GF-D8 (cell line): ENCODE measurements at places on chromosomes 7 and 10.

- DNase-seq, result no peak
These were observed 101.6 kb upstream of the KCND2 start for GRCh38 chr7:120171406-120171805.

- DNase-seq, result no peak
These were observed 193.2 kb downstream of the GALNT17 start for GRCh38 chr7:71325151-71325550.

- DNase-seq, result no peak
These were observed 54.4 kb downstream of the MGMT start for GRCh38 chr10:129521161-129522025.

GRCh38 chr10:73251683-73252444, 580 bp downstream of the MRPS16 start:
- peak; percentile 15 for DNase-seq

- no peak for DNase-seq
These were observed 23.5 kb downstream of the SGCE start for GRCh38 chr7:94632338-94633013.

DNA sequence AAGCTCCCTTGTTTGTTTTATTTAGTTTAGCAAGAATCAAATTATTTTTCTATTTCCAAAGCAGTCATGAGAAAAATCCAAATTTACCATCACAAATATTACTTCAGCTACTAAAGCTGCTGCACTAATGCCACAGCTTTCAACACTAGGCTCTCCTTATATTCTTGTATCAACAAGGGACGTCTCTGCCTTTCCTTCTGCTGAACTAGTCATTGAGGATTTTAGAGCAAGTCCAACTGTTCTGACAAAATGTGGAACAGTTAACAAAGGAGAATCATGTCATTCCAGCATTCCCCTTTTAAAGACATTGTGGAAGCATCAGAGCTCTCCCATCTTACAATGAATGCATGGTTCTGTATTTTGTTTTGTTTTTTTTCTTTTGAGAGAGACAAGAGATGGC, 28.6 kb downstream of the FAM13C start:
- no peak for DNase-seq

- no peak for DNase-seq
These were observed 443.3 kb downstream of the GFRA1 start for GRCh38 chr10:115829521-115830205.

GRCh38 chr7:117065571-117066150, 112.4 kb downstream of the ST7 start:
- no peak for DNase-seq

GRCh38 chr10:105956550-105956949, 1208.0 kb downstream of the SORCS1 start:
- no peak for DNase-seq

- peak; percentile 94 for DNase-seq
These were observed 32.5 kb downstream of the ZNF438 start for GRCh38 chr10:30999070-30999712.

DNA sequence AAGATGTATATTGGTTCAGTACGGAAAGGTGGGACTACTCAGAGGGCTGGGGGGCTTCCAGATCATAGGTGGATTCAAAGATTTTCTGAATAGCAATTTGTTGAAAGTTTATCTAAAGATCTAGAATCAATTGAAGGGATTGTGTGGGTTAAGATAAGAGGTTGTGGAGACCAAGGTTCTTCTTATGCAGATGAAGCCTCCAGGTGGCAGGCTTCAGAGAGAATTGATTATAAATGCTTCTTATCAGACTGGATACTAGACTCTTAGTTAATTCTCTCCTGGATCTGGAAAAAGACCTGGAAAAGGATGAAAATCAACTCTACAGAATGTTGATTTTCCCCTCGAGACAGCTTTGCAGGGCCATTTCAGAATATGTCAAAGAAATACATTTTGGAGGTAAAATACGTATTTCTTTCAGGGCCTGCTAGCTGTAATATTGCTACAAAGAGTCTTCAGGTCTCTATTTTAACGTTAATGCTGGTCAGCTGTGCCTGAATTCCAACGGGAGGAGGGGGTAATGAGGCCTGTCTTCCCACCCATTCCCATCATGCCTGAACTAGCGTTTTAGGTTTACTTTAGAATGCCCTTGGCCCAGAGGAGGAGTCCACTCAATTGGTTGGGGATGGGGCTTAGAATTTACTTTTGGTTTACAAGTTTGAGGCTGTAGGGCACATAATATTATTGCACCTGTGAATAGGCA, 12.8 kb upstream of the GPR15LG start:
- DNase-seq, result no peak

DNA sequence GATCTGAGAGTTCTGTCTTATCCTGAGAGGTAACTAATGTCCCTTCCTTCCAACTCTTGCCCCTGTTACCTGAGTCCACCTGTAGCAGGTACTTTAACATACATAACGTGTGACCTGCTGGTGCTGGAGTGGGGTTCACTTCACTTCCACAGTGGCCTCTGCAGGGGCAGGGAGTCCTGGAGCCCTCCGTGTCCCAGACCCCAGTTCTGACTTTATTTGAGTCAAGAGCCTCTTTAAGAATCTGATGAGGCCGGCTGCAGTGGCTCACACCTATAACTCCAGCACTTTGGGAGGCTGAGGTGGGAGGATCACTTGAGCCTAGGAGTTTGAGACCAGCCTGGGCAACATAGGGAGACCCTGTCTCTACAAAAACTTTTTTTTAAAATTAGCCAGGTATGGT, 117.0 kb upstream of the RET start:
- no peak for DNase-seq

DNA sequence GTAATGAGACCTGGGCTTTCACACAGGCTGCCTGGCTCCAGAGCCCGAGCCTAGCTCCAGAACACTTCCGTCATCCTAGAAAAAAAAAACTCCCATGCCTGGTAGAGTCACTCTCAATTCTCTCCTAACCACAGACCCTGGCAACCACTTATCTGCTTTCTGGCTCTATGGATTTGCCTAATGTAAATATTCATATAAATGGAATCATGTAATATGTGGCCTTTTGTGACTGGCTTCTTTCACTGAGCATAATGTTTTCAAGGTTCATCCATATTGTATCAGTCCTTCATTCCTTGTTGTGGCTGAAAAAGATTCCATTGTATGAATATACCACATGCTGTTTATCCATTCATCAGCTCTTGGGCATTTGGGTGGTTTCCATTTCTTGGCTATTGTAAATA, 167.7 kb upstream of the MKLN1 start:
- DNase-seq, result no peak

DNA sequence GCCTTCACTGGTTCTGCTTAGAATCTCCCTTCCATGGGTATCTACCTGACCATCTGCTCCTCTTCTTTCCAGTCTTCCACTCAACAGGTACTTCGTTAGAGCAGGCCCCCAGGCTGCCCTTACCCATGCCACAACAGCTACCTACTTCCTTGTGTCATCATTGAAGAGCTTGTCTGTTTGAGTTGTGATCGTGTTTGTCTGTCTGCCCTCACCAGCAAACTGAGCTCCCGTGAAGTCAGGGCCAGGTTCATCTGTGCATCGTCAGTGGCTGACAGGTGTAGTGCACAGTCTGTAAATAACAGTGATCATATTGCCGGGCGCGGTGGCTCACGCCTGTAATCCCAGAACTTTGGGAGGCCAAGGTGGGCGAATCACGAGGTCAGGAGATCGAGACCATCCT, 5.0 kb downstream of the NIPSNAP2 start:
- DNase-seq, result no peak

- DNase-seq, result no peak
These were observed 4.7 kb downstream of the NFE2L3 start for GRCh38 chr7:26156451-26157420.

DNA sequence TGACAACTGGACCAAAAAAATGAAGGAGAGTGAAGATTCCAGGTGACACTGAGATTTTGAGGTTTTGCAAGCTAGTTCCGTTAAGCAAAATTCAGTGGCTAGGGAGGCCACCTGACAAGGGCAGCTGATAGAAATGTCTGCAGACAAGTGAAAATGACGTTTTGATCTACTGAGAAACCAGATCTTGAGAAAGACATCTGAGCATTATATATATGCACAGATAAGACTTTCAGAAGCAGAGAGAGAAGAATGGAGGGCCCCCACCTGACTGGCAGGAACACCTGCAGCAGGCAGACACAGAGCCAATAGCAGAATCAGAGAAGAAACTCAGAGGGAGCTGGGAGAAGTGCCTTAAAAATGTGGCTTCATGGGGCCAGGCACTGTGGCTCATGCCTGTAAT, 76.1 kb upstream of the LRGUK start:
- DNase-seq, result no peak

GRCh38 chr7:140026935-140027334, 35.8 kb downstream of the PARP12 start:
- DNase-seq, result no peak

DNA sequence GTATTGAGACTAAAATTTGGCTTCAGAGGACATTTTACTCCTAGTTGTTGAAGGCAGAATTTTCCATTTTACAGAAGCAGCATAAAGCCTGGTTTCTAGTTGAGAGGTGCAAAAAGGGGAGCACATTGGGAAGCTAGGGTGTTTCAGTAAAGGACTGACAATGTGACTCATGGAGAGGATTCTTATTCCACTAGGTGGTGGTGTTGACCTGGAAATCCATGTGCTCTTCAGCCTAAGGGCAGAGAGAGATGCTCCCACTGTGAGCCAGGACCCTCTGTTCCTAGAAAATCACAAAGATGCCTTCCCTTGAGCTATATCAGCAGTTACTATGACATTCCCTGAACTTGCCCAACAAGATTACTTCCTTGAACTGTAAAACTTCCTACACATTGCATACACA, 687.8 kb downstream of the IPMK start:
- no peak for DNase-seq

- no peak for DNase-seq
These were observed 105.9 kb downstream of the GPR26 start for GRCh38 chr10:123771877-123772644.

DNA sequence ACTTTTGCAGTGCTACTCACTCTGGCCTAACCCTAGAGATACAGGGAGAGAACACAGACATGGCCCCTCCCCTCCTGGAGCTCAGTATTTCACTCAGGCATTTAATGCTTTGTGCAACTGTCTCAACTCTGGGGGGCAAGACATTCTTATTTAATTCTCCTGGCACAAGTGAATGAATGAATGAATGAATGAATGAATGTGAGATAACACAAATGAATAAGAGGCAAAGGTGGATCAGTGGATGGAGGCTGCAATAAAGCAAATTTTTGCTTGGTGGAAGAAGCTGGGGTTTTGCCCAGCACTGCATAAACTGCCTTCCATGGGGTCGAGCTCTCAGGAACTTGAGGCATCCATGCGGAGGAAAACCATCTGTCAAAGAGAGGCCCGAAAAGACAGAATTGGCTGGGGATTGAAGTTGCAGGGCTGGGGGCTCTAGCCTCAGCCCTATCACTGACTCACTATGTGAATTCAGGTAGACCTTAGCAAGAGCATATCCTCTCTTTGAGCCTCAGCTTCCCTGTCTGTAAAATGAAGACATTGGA, 441.4 kb upstream of the ZMIZ1 start:
- DNase-seq, result no peak

- DNase-seq, result no peak
These were observed 74.2 kb downstream of the MINPP1 start for GRCh38 chr10:87578842-87579401.

- no peak for DNase-seq
These were observed 717.1 kb downstream of the GRID1 start for GRCh38 chr10:85649461-85649860.

DNA sequence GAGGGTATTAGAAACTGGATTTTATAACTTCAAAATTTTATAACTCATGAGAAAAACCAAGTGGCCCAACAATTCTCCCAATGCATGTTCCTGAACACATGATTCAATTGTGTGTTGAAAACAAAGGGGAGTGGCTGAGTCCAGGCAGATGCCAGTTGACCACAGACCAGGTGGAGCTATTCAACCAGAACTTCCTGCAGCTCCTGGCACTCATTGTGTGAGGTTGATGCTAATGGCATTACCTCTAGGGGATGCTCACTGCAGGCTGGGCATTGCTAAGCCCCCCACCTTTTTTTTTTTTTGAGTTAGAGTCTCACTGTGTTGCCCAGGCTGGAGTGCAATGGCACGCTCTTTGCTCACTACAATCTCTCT, 20.3 kb downstream of the MYOF start:
- no peak for DNase-seq

- DNase-seq, result no peak
These were observed 62.1 kb downstream of the HHEX start for GRCh38 chr10:92751827-92752226.

DNA sequence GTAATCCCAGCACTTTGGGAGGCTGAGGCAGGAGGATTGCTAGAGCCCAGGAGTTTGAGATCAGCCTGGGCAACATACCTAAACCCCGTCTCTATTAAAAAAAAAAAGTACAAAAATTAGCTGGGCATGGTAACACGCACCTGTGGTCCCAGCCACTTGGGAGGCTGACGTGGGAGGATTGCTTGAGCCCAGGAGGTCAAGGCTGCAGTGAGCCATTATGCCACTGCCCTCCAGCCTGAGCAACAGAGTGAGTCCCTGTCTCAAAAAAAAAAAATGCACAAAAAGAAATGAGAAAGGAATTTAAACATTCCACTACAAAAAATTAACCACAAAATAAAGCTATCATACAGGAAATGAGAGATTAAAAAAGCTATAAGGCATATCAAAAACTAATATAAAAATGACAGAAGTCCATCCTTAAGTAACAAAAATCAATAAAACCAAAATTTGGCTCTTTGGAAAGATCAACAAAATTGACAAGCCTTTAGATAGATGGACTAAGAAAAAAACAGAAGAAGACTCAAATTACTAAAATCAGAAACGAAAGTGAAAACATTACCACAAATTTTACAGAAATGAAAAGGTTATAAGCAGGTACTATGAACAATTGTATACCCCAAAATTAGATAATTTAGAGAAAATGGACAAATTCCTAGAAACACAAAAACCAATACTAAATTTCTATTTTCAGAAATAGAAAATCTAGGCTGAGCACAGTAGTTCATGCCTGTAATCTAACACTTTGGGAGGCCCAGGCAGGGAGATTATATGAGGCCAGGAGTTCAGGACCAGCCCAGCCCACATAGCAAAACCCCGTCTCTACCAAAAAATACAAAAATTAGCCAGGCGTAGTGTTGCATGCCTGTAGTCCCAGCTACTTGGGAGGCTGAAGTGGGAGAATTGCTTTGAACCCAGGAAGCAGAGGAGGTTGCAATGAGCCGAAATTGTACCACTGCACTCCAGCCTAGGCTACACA, 42.4 kb upstream of the NANOS1 start:
- DNase-seq, result no peak

GRCh38 chr7:151566897-151567320, 47.2 kb upstream of the RHEB start:
- DNase-seq, result peak; percentile 71

GRCh38 chr7:47677664-47678063, 95.8 kb upstream of the TNS3 start:
- DNase-seq, result no peak

DNA sequence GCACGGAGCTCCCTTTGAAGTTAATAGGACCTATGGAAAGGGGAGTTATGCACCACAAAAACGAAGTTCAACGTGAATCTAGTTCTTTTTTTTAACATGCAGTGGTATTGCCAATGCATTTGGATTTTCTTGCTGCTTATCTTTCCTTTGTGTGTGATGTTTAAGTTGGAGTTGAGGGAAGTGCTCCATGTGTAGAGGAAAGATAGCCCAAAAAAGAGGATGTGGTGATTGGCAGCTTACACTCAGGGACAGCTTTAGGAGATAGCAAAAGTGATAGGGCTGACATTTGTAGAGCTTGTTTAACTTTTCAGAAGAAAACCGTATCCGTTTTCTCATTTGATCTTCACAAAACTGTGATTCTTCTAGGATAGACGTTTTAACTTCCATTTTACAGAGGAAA, 101.3 kb downstream of the MDFIC start:
- peak; percentile 90 for DNase-seq
